ENCODE measurements at places on chromosomes 2 and 18.

DNA sequence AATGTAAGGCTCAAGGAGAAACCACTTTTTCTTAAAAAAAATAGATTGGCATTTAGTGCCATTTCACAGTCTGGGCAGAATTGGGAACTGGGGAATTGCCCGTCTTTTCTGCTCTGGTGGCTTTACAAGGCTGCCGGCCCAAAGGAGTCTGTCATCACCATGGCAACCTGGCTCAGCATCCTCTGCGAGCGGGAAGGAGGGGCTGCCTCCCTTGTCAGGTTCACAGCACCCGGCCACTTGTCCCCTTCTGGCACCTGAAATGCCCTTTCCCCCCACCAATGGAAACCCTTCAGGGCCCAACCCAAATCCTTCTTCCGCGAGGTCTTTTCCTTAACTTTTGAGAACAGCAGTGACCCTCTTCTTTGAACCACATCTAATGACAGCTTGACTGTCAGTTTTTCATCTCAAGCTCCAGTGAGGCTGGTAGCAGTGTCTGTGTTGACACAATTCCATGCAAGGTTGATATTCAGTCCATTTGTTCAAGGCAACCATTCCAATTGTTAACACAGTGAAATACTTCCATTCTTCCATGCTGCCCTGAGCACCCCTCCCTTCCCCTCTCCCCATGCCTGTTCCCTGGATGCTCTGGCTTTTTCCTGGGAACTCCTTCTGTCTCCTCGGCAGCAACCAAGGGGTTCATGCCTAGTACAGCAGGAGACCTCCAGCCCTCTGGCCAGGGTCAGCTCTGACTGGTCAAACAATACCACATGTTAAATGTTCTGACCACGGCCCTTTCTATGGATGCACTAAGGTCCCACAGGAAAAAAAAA is 79.6 kb downstream of the DNER start:
- DNase-seq, result no peak

- DNase-seq, result no peak
Observed at GRCh38 chr18:31376477-31376876, at the start of gene DSG4. Gene DSG4, plus strand, starts transcription at chr18:31376777. Its CDS starts 135 bp downstream, at chr18:31376912.

- DNase-seq, result no peak
Observed at GRCh38 chr2:212295571-212295970, 243.0 kb downstream of the ERBB4 start.

DNA sequence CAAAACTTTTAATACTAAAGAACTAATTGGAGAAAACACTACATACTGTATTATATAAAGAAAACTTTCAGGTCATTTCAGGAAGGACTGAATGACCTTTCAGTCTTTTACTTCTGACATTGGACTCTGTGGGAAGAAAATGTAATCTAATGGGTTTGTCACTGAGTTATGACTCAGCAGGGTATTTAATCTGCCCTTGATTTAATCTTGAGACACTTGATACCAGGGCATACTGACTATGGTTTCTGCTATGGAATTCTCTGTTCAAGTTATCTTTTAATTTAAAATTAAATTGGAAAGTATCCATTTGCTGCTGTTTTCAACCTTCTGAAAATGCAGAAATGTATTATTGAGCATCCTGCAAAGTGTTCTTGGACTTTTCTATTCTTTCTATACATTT is 354.2 kb upstream of the GALNT5 start:
- DNase-seq, result peak; percentile 53

GRCh38 chr2:111227716-111228141 is 107.0 kb downstream of the BCL2L11 start:
- peak; percentile 92 for DNase-seq

DNA sequence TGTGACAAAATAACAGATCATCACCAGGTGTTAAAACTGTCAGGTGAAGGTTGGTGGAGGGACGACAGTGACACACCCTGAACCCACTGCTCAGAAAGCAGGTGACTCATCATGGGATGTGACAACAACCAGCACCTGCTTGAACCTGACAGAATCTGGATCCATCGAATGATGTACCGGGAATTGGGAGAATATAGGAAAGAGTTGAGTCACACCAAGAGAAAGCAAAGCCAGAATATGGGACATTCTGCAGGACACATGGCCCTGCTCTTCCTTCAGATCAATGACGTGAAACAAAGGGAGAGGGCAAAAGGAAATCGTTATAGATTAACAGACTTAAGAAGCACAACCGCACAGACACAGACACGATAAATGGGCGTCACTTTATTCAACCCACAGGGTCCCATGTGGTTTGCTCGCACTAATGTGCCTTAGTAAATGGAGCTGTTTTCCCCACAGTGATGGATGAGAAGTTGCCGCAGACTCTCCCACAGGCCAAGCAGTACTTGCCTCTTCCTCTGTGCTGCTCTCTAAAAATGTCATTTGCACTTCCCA is 100.1 kb downstream of the CRACDL start:
- DNase-seq, result no peak

- no peak for DNase-seq
Observed at GRCh38 chr18:66457245-66457644, 146.6 kb downstream of the CDH19 start.

- DNase-seq, result no peak
Observed at GRCh38 chr2:105800036-105800713, 55.5 kb downstream of the NCK2 start.

DNA sequence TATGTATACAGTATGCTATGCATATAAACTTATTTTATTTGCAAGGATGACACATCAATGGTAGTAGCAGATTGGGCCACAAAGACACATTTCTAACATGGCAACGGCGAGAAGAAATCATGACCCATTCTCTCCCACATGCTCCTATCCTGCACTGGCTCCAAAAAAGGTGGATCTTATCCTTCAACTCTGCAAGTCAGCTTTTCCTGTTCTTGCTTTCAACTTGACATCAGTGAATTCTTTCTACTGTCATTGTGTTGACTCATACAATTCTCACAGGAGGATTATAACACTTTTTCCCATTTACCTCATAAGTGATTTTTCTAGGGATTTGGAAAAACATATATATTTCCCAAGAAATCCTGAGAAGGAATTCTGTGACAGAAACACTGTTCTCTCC is 53.1 kb downstream of the ACVR1 start:
- peak; percentile 28 for DNase-seq

Data from EL (cell line).